ENCODE measurements at places on chromosomes 13 and 19.

- ATAC-seq: no peak
These were observed 49.7 kb downstream of the UBL3 start for GRCh38 chr13:29800687-29801086.

- ATAC-seq: no peak
These were observed 213.6 kb upstream of the CSNK1A1L start for GRCh38 chr13:37319031-37319443.

- peak; percentile 70 for ATAC-seq
These were observed 9.2 kb upstream of the CLIP3 start for GRCh38 chr19:36041831-36042230.

- no peak for ATAC-seq
These were observed 13.2 kb downstream of the FREM2 start for GRCh38 chr13:38700051-38700450.

DNA sequence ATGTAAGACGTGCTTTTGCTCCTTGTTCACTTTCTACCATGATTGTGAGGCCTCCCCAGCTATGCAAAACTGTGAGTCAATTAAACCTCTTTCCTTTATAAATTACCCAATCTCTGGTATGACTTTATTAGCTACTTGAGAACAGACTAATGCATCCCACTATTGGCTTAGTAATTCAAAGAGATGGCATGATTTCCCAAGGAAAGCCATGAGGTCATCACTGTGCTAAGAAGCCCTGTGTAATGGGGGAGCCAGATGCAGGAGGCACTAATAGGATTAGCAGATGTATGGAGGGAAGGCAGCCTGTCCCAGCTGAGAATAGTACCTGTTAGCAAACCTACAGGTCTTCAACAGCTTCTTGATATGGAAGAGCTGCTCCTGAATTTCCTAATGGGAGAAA, 38.1 kb downstream of the RUBCNL start:
- no peak for ATAC-seq

DNA sequence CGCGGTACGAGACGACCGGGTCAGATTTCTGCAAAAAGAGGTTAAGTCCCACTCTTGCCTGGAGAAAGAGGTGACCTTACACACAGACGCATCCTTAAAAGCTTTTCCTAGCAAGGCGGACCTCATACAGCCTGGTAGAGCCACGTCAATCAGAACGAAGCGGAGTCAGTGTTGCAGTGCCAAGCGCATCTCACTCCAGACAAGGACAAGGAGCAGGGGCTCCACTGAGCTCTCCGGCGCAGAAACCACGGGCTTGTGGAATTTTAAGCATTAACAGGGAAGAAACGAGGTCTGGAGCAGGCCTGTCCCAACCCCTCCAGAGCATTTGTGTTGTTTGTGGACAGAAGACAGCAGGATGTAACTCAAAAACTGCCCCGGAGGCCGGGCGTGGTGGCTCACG, 7.1 kb downstream of the EEF2 start:
- ATAC-seq: no peak
